COLO829 (cell line): ENCODE measurements at places on chromosomes 4 and X.

DNA sequence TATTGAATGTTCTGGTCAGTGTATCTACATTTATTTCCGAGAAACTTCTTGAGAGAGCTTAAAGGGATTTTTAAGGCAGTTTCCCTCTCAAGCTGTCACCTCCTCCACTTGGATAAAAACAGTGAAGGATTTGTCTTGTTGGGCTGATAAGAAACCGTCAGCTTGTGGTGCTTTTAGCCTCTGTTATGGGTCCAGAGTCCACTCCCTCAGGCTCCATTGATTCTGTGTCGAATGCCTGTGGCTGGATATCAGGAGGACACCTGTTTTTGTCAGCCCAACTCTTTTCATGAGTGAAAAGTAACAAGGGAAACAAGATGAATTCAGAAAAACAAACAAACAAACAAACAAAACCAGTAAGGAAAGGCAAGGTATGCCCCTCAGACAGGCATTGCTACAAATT lies 12.4 kb downstream of the CLCN4 start:
- no peak for DNase-seq

DNA sequence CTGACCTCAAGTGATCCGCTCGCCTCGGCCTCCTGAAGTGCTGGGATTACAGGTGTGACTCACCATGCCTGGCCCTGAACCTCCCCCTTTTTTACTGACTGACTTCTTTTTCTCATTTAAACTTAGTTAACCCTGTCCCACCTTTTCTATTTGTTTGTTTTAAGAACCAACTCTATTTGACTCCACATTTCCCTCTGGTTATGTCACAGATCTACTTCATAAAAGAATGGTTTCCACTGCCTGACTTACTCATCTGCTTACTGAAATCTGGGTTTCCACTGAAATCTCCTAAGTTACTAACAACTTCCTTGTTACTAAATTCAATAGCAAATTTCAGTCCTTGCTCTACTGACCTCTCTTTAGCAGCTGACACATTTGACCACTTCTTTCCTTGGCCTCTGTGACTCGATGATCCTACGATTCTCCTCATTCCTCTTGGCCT lies 28.0 kb upstream of the NSUN7 start:
- no peak for DNase-seq

- no peak for DNase-seq
Measured at GRCh38 chrX:40470830-40471429, 109.8 kb upstream of the ATP6AP2 start.

DNA sequence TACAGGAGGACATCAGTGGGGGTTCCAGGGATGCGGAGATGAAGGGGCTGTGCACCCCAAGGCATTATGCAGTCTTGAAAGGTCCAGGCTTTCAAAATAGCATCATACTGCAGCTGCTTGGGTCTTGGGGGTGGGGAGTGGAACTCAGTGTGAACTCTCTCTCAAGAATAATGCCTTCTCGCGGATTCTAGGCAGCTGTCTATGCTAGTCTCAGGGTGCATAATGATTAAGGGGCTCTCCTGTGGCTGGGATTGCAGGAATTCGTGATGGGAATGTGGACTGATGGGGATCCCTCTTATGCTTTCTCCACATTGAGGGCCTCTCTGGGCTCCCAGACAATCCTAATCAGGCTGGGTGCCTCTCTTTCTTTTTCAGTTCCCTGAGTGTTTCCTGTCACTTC lies 172.2 kb upstream of the ARHGAP24 start:
- no peak for DNase-seq

GRCh38 chr4:145061318-145061920 lies 36.6 kb downstream of the ANAPC10 start:
- DNase-seq: peak; percentile 28

DNA sequence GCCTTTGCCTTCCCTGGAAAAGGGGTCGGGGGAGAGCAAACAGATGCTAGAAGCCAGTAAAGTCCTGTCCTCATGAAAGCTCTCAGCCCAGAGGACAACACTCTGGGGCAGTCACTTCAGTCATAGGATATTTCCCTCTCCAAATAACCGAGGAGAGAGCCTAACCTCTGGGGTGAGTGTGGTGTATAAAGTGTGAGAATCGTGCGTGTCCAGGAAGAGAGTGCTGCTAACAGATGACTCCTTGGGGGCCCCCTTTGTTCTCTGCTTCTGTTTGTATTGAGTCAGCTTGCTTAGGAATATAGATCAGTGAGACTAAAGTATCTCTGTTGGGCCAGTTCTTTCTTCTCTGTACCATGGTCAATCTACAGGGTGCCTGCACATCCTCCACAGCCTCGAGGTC lies 247.2 kb downstream of the PALLD start:
- no peak for DNase-seq

GRCh38 chr4:20839957-20840356 lies 139.7 kb downstream of the PACRGL start:
- peak; percentile 19 for DNase-seq

- DNase-seq: peak; percentile 59
Measured at GRCh38 chr4:152283801-152284470, 252.0 kb downstream of the FBXW7 start.

- DNase-seq: peak; percentile 55
Measured at GRCh38 chr4:71992571-71993312, 39.1 kb upstream of the NPFFR2 start.

GRCh38 chr4:183541010-183541751 lies 36.3 kb downstream of the ING2 start:
- no peak for DNase-seq

DNA sequence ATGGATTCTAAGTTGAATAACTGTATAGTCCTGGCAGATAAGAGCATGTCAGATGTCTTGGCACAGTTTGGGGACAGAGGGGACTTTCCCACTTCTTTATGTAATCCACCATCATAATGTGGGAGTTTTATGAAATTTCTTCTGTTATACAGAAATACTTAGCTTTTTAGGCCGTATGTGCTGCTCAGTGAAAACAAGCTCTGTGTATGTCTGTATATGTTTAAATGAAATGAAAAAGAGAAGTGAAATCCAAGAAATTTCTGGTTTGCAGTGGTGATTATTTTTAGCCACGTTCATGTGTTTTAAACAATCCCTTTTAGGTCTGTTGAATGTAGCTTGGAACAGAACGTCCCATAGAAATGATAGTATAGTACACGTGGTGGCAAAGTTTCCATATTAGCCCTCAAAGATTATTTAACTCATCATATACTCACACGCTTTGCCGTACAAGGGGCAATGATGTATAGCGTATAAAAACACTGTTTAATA lies 41.0 kb downstream of the GAB1 start:
- DNase-seq: no peak

DNA sequence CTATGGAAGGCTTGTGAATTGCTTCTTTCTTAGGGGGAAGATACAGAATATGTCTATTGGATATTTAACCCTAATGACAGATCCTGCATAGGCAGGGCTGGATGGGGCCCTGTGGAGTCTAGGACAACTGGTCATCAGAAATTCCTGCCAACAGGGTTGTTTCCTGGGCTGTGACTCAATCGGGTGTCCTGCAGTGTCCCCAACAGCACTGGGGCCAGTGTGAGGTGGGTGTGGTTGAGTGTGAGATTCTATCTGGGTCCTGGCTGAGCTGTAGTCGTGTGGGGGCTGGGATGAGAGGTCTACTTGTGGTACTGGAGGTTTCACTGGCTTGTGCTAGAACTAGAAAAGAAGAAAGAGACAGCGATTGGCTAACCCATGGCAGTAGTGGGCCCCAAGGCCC lies 87.3 kb upstream of the WDR1 start:
- no peak for DNase-seq

- DNase-seq: no peak
Measured at GRCh38 chr4:173837517-173837916, 307.5 kb upstream of the HAND2 start.

DNA sequence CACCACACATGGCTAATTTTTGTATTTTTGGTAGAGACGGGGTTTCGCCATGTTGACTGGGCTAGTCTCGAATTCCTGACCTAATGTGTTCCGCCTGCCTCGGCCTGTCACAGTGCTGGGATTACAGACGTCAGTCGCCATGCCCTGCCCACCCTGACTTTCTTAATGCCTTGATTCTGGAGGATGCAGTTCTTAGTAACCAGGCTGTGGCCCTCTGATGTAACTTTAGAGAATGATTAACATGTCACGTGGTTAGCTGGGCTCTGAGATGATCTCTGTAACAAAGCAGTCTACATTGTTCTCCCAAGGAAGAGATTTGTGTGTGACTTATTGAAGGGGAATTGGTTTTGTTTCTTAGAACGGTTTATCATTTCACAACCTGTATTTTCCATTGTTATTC lies 30.6 kb downstream of the ANK2 start:
- DNase-seq: no peak

DNA sequence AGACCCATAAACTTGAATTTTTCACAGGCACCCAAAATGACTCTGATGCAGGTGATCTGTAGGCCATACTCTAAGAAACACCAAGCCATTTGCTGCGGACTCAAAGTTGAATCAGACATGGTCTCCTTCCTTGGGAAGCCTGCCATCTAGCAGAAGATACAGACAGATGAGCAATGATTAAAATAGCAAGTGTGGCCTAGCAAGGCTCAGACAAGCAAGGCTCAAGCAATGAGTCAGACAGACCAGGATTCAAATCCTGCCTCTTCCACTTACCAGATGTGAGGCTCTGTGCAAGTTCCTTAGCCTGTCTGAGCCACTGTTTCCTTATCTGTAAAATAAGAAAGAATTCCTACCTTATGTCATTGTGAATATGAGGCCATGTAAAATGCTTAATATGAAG lies 2.3 kb downstream of the CCDC149 start:
- DNase-seq: no peak

DNA sequence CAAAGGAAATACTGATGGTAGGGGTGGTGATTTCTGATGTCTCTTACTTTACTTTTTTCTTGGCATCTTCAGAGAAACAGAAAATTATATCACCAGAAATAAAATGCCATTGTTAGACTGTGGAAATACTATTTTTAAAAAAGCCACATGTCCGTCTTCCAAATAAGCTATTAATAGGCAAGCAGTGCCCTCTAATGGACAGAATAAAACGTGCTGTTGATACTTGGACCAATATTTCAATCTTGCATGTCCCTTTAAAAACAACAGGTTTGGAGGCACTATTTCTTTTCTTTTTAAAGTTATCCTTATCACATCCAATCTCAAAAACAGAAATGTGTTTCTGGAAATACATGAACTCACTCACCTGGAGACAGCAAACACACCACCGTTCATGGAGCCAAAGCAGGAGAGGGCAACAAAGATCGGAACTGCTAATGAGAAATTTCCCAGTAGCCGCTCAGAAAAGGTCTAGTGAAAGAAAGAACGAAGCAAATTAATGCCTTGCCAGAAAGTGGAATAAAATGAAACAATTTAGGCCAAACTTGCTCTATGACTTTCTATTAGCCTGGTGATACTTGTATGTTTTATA lies 59.2 kb downstream of the SLC7A11 start:
- DNase-seq: peak; percentile 71

DNA sequence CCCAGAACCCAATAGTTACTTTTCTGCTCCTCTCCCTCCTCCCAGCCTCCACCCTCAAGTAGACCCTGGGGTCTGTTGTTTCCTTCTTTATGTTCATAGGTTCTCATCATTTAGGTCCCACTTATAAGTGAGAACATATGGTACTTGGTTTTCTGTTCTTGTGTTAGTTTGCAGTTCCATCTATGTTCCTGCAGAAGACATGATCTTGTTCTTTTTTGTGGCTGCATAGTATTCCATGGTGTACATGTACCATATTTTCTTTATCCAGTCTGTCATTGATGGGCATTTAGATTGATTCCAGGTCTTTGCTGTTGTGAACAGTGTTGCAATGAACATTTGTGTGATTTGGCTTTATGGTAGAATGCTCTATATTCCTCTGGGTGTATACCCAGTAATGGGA lies 47.8 kb upstream of the LEF1 start:
- DNase-seq: no peak

- peak; percentile 27 for DNase-seq
Measured at GRCh38 chrX:155819966-155820491, 61.1 kb upstream of the VAMP7 start.

DNA sequence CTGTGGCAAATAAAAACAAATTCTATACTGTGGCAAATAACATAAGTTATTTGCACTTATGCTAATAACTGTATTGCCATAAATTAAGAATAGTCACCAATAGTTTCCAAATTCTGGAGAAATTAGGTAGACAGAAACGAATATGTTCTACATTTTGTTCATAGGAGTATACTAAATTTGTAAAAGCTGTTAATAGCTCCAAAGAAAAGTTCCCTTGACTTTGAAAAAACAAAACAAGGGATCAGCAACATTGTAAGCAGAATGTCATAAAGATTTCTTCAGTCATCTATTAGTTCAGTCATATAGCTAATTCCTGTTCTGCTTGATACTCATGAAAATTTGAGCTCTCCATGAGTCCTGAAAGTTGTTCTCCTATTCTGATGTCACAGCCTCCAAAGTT lies 1472.8 kb downstream of the C4orf33 start:
- DNase-seq: no peak

GRCh38 chrX:97619499-97619898 lies 735.8 kb downstream of the RPA4 start:
- no peak for DNase-seq

GRCh38 chrX:10109695-10110094 lies 47.1 kb upstream of the CLCN4 start:
- no peak for DNase-seq

DNA sequence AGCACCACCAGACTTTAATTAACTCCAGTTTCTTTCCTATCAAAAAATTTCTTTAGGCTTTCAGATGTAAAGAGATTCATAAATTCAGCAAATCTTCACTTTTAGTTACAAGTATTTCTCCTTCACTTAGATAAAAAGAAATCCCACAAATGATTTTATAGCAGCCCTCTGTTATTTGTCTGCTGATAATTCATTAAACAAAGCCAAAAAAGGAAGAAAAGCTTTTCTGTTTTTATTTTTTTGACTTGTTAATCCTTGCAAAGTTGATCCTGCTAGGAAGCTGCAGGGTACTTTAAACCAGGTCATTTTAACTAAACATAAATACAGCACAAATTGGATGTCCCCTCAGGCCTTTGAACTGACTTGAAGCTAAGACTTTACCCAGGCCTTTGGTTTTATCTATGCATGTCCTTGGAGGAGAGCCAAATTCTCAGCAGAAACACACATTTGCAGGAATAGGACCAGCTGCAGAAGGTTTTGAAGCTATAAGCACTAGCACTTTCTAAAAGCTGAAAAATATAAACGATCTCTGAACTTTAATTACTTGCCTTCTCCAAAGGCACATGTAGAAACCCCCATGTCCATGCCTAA lies 57.5 kb downstream of the PCDH18 start:
- DNase-seq: peak; percentile 25

DNA sequence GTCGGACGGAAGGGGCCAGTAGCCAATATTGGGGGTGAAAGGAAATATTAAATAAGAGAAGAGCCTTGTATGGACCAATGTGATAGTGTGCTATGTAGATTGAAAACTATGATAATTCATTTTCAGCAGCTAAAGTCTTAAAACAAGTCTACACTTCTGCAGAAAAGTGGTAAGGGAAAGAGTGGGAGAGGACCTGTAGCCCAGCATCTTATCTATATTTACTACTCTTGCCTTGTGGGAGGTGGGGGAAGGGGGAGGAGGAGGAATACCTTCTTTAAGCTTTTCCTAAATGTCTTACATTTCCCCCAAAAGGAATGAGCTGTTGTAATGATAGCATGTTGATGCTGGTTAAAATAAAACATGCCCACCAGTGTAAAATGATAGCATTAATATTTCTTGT lies 220.0 kb upstream of the SPRY1 start:
- DNase-seq: no peak
